ENCODE measurements at places on chromosomes 7 and 10. TPM values are rescaled to one million over a fixed set of nuclear protein-coding genes. Genes with fewer than 3 reads are reported as not detected.

- H3K4me1 ChIP-seq, result no peaks in the 10 kb centered on the region
- H3K36me3 ChIP-seq, result no peaks in the 10 kb centered on the region
- no peak overlapping the region for H3K27ac ChIP-seq
- no peak for DNase-seq
- H3K4me3 ChIP-seq, result no peak overlapping the region
Measured at GRCh38 chr10:88256013-88256680, 327.0 kb downstream of the RNLS start.

The CELF2 gene
- 24.6 TPM for total RNA-seq

- no peaks in the 10 kb centered on the region for H3K27me3 ChIP-seq
- no peak overlapping the region for H3K4me3 ChIP-seq
- DNase-seq, result no peak
- peaks cover 3% of the 10 kb centered on the region for H3K4me1 ChIP-seq
Measured at GRCh38 chr7:136353287-136353686, 376.1 kb upstream of the MTPN start.

The CNPY1 gene
- not detected for total RNA-seq

DNA sequence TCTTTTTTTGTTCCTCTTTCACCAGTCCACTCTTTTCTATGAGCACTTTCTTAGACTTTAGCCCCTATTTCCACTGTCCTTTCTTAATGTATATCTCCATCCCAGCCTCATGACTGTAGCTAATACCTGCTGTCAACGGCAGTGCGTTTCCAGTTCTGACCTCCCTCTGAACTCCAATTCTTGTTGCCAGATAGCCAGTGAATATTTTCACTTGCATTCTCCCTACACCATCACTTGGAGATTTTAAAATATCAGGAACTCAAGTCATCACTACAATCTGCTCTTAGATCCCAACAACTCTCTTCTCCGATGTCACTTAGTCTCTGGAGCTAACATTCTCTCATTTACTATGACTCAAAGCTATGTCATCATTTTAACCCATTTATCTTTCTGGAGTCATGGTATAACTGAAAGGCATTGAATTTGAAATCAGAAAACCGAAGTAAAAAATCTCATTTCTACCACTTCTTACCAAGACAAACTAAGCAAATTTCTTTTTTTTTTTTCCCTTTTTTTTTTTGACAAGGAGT lies 5.1 kb upstream of the SLC16A12 start:
- no peak overlapping the region for H3K27ac ChIP-seq
- H3K4me3 ChIP-seq, result no peak overlapping the region
- H3K36me3 ChIP-seq, result no peaks in the 10 kb centered on the region
- H3K4me1 ChIP-seq, result peaks cover 24% of the 10 kb centered on the region
